ENCODE measurements at places on chromosomes 3 and 15. TPM values are rescaled to one million over a fixed set of nuclear protein-coding genes. Genes with fewer than 3 reads are reported as not detected.

DNA sequence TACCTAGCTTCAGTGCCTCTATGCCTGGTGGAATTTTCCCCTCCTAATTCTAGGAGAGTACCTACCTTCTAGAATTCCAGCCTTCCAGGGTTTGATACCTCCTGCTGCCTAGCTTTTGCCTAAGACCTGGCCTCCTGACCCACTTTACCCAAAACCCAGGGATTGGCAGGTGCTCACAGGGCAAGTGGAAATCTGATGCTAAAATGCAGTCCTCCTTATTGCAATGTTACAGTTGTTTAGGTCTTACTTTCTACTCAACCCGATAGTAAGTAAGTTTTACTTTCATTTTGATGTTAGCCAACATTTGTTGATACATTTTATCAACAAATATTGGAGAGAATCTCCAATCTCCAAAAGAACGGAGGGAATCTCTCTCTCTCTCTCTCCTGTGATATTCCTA, 275.9 kb downstream of the DOCK3 start:
- no peak for DNase-seq
- H3K4me3 ChIP-seq, result no peak overlapping the region
- no peak overlapping the region for H3K27ac ChIP-seq
- H3K4me1 ChIP-seq, result peaks cover 4% of the 10 kb centered on the region

DNA sequence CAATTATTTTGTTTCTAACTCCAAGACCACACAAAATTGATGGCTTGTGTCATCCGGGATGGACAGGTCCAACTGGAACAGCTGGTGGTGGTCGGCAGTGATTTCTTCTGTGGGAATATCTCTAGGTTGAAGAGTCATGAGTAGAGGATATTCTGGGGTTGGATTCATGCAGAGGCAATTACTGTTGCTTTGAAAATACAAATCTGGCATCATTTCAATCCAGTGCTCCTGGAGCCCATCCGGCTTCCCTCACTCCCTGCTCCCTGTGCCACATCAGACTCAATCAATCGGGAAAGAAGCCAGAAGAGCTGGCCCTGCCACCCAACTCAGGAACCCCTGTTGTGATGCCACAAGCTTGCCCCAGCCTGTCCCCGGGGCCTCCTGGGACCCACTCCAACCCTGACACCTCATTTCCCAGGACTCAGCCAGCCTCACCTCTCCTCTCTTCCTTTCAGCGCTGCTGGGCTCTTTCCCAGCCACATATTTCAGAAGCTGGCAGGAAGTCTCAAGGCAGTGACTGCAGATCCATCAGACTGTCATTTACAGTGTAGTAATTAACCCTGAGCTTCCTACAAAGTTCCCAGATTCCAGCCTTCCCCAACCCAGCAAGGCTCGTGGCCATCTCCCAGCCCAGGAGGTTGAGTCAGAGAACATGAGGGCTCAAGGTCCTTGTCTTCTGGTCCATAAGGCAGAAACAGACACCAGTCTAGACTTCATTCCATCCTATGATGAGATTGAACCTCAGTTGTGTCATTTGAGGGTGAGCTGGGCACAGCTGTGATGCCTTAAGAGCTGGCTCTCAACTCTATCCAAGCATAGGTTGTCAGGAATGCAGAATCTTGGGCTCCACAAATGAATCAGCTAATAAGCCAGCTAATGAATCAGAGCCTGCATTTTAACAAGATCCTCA, 114.0 kb downstream of the FAM174B start:
- no peaks in the 10 kb centered on the region for H3K27me3 ChIP-seq
- H3K36me3 ChIP-seq, result no peaks in the 10 kb centered on the region
- no peaks in the 10 kb centered on the region for H3K4me1 ChIP-seq
- H3K27ac ChIP-seq, result no peak overlapping the region

The IGDCC3 gene
- total RNA-seq, result 0.05 TPM

The FANCD2OS gene
- not detected for total RNA-seq

DNA sequence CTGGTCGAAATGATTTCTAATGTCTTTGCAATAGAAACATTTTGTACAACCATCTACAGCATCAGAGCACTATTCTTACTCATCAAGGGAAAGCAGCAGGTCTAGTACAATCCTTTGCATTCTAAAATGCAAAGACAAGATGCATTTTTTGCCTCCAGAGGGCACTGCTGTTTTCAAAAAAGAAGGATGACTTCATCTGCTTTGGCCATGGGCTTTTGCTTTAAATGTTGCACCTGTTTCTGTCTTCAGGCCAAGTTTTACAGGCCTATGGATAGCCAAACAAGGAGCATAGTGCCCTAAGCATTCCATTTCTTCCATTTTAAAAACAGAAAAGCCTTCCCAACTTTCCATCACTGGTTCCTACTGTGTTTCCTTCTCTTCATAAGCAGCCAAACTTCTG, 3.4 kb downstream of the PARP9 start:
- H3K4me1 ChIP-seq, result peaks cover 25% of the 10 kb centered on the region
- no peaks in the 10 kb centered on the region for H3K36me3 ChIP-seq

The LOXL1 gene
- 21.5 TPM for total RNA-seq

The RASGRP1 gene
- 0.42 TPM for total RNA-seq

DNA sequence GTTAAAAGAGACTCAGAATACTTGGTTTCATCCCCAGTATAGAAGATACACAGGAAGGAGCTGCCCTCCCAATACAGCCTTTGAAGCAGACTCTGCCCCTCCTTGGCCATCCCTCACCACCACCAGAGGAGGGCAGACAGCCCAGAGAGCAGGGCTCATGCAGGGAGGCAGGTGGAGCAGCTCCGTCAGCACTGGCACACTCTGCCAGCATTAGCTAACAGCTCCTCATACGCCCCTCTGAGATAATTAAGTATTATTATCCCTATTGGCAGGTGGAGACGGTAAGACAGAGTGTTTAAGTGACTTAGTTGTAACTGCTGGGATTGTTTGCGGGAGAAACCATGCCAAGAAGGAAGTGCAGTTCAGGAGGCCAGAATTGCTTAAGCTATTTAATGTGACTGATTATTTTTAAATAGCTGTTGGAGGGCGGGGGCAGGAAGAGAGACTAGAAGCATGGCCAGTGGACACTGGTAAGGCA, 434.0 kb downstream of the EPHB1 start:
- H3K4me3 ChIP-seq, result no peak overlapping the region
- no peaks in the 10 kb centered on the region for H3K36me3 ChIP-seq
- no peaks in the 10 kb centered on the region for H3K27me3 ChIP-seq
- DNase-seq, result peak; percentile 40
- peaks cover 14% of the 10 kb centered on the region for H3K4me1 ChIP-seq

GRCh38 chr3:196082619-196082971, 705 bp upstream of the TFRC start:
- DNase-seq, result no peak
- no peaks in the 10 kb centered on the region for H3K27me3 ChIP-seq
- H3K36me3 ChIP-seq, result no peaks in the 10 kb centered on the region
- peak overlapping the region; percentile 96 for H3K27ac ChIP-seq
- peaks cover 20% of the 10 kb centered on the region for H3K4me1 ChIP-seq
- peak overlapping the region; percentile 96 for H3K4me3 ChIP-seq

DNA sequence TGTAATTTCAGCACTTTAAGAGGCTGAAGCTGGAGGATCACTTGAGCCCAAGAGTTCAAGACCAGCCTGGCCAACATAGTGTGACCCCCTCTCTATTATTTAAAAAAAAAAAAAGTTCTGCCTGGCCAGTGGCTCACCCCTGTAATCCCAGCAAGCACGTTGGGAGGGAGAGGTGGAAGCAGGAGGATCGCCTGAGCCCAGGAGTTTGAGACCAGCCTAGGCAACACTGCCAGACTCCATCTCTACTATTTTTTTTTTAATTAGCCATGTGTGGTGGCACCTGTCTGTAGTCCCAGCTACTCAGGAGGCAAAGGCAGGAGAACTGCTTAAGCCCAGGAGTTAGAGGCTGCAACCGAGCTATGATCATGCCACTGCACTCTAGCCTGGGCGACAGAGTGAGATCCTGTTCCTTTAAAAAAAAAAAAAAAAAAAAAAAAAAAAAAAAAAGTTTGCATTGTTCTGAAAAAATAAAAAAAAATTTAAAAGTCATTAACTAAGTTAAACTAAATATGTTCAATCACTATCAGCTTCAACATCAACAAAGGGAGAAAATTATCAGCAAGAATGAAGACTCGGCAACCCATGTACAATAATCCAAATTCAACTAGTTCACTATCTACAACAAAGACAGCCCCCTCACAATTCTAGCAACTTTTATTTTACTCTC, 1.9 kb downstream of the RAF1 start:
- H3K27me3 ChIP-seq, result no peaks in the 10 kb centered on the region
- H3K36me3 ChIP-seq, result no peaks in the 10 kb centered on the region
- DNase-seq, result no peak
- peak overlapping the region; percentile 95 for H3K4me3 ChIP-seq
- H3K4me1 ChIP-seq, result peaks cover 42% of the 10 kb centered on the region

The SLCO2A1 gene
- 11.1 TPM for total RNA-seq

The DPPA2 gene
- total RNA-seq, result not detected

DNA sequence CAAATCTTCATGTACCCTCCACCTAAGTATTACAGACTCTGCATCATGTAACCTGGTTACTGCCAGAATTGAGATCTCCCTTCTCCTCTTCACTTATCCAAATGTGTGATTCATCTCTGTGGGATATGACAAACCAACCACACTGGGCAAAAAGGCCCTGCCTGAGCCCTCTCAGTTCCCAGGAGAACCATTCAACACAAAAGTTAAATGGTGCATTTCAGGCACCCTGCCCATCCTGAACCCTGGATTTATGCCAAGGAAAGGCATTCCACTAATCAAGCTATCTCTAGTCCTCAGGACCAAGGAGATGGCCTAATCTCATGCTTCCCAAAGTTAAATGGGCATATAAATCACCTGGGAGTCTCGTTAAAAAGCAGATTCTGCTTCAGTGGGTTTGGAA, 108.5 kb downstream of the TNIK start:
- H3K27me3 ChIP-seq, result no peaks in the 10 kb centered on the region
- H3K27ac ChIP-seq, result no peak overlapping the region
- H3K4me3 ChIP-seq, result no peak overlapping the region
- no peaks in the 10 kb centered on the region for H3K36me3 ChIP-seq

The KIF9 gene
- 8.9 TPM for total RNA-seq

DNA sequence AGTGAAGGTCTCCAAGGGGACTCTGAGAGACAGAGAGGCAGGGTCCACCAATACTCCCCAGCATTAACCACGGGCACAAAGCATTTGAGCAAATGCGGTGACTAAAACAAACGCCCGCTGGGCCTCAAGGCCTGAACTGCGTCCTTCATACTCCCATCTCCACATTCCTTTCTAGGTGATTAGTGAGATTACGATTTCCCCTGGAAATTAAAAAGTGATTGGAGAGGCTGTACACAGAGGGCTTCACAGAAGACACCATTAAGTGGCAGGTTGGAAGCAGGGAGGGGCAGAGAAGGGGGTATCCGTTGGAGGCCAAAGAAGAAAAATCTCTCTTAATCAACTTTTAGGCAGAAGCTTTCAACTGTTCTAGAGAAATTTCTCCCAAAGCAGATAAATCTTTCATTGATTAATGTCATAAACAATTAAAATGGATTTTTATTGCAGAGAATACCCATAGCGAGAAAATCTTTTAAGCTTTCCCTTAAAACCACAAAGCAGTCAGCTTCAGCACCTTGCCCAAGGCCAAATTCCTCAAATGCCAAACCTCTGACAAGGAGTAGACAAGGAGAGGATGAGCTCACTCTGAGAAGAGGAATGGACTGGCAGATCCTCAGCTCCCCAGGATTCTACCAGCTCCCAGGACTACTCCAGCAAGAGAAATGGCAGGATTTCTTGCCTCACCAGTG, 38.2 kb downstream of the MB21D2 start:
- H3K4me3 ChIP-seq, result no peak overlapping the region
- DNase-seq, result no peak
- H3K27ac ChIP-seq, result no peak overlapping the region
- H3K4me1 ChIP-seq, result peaks cover 11% of the 10 kb centered on the region

The ARL13B gene
- 7.4 TPM for total RNA-seq

The SOX14 gene
- not detected for total RNA-seq

The TEX55 gene
- not detected for total RNA-seq

The C3orf38 gene
- total RNA-seq, result 18.2 TPM

The FES gene
- 27.7 TPM for total RNA-seq

DNA sequence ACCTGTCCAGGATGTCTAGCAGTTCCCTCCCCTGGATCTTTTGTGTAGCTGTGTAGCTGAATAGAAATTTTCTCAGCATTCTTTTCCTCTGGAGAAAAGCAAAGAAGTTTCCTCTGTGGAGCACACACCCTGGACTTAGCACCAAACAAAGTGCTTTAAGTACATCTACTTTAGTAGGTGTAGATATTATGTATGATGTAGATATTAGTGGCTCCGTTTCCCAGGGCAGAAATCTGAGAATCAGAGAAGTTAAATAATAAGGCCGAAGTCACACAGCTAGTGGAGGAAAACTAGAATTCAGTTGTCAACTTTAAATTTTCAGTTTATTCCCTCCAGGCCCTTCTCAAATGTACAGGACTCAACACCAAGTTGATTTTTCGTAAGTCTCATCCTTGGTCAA, 401.7 kb upstream of the NR2F2 start:
- no peak for DNase-seq
- no peak overlapping the region for H3K27ac ChIP-seq
- H3K4me3 ChIP-seq, result no peak overlapping the region
- H3K36me3 ChIP-seq, result no peaks in the 10 kb centered on the region
- no peaks in the 10 kb centered on the region for H3K27me3 ChIP-seq

- no peak for DNase-seq
- no peak overlapping the region for H3K27ac ChIP-seq
- no peak overlapping the region for H3K4me3 ChIP-seq
- peaks cover 3% of the 10 kb centered on the region for H3K4me1 ChIP-seq
- H3K36me3 ChIP-seq, result no peaks in the 10 kb centered on the region
Observed at GRCh38 chr3:57120451-57121174, 44.5 kb downstream of the IL17RD start.

DNA sequence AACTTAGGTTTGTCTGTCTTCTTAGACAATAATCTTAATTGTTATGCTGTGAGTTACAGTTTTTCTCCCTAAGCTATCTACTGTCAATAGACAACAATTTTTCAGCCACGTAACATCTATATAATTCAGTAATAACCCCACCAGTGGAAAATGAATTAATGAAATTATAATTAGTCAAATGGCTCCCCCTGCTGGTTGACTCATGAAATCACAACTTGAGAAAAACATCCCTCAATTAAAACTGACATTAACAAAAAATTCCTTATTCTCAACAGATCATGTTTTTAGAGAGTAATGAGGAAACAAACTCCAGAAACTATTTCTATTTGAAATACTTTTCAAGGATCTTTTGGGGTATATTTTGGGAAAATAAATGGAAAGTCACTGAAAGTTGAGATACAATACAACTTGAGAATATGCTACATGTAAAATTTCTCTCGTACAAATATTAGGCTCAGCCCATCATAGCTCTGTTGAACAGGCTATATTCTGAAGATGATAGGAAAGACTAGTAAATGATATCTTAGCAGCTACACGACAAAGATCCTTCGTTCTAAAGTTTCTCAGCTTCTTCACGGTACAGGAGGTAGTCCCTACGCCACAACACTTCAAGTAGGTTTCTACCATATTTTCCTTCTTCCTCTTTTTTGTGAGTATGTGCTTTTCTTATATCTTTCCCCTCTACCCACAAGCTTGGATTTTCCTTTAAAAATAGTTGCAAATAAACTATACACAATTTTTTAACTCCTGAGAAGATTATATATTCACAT, 20.7 kb downstream of the PPP1R2 start:
- H3K27me3 ChIP-seq, result no peaks in the 10 kb centered on the region
- peaks cover 5% of the 10 kb centered on the region for H3K4me1 ChIP-seq
- no peak for DNase-seq
- H3K36me3 ChIP-seq, result peaks cover 17% of the 10 kb centered on the region
- no peak overlapping the region for H3K4me3 ChIP-seq
